ENCODE measurements at places on chromosomes 5 and 9. TPM values are rescaled to one million over a fixed set of nuclear protein-coding genes. Genes with fewer than 3 reads are reported as not detected.

DNA sequence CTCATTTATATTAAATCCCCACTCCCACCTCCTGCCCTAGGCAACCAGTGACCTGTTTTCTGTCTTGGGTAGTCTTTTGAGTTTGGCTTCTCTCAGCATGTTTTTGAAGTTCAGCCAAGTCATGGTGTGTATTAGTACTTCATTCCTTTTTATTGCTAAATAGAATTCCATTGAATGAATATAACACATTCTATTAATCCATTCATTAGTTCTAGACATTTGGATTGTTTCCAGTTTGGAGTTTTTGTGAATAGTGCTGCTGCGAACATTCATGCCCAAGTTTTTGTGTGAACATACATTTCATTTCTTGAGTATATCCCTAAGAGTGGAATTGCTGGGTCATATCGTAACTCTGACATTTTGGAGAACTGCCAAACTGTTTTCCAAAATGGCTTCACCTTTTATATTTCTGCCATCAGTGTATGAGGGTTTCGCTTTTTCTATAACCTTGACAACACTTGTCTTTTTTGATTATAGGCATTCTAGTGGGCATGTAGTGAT lies 2.7 kb downstream of the ZNF346 start:
- H3K4me1 ChIP-seq = peaks cover 36% of the 10 kb centered on the region
- H3K4me3 ChIP-seq = peak overlapping the region; percentile 78
- H3K27ac ChIP-seq = no peak overlapping the region
- H3K27me3 ChIP-seq = no peaks in the 10 kb centered on the region
- peaks cover 15% of the 10 kb centered on the region for H3K36me3 ChIP-seq
- DNase-seq = no peak

- no peak for DNase-seq
- H3K4me1 ChIP-seq = peaks cover 10% of the 10 kb centered on the region
- H3K36me3 ChIP-seq = peaks cover 8% of the 10 kb centered on the region
- H3K27ac ChIP-seq = no peak overlapping the region
These were observed 15.4 kb upstream of the ALDOB start for GRCh38 chr9:101450931-101451330.

DNA sequence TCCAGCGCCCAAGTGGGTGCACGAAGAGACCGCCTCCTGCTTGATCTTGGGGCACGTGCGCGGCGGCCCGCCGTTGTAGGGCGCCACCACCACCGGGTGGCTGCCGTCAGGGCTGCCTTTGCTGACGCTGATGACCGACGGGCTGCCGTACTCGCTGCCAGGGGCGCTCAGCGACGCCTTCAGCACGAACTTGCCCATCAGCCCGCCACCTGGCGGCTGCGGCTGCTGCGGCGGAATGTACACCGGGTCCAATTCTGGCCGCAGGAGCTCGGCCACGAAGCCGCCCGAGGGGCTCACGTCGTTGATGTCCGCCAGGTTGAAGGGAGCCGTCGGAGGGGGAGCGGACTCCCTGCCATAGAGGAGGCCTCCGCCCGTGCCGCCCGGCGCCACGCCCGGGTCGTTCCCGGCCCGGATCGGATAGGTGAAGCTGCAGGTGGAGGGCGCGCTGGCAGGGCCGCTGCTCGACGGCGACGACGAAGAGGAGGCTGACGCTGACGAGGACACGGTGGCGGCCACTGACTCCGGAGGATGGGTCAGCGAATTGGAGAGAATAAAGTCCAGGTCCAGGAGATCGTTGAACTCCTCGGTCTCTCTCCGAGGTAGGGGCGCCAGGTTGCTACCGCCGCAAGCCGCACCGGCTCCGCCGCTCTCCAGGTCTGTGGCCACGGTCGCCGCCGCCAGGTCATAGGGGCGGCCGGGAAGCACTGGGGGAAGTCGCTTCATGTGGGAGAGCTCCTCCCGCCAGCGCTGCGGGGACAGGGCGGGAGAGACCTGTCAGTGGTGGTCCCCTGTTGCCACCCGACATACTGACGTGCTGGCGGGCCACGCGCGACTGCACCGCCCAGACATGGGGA lies 1.8 kb downstream of the KLF4 start:
- peak overlapping the region; percentile 69 for H3K4me3 ChIP-seq
- H3K36me3 ChIP-seq = no peaks in the 10 kb centered on the region
- H3K27me3 ChIP-seq = peaks cover 80% of the 10 kb centered on the region
- peaks cover 24% of the 10 kb centered on the region for H3K4me1 ChIP-seq

RAPGEF6 gene
- total RNA-seq = 22.1 TPM

DNA sequence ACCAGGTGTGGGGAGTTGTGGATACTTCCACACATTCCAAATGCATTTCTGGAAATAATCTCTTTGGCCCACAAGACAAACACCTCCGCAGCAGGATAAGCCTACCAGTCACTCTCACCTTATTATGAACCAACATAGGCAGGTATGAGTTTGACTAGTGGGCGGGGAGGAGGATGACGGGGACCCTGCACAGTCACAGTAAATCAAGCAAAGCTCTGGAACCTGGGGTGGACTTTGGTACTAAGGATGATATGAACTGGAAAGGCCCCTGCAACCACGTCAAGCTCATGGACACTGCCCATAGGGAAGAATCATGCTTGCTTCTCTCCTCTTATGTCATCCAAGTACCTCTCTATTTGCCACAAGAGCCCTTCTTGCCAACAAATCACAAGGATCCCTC lies 259.4 kb downstream of the HSPA4 start:
- H3K4me3 ChIP-seq = no peak overlapping the region
- DNase-seq = no peak
- H3K36me3 ChIP-seq = no peaks in the 10 kb centered on the region

GRCh38 chr9:20604562-20604961 lies 17.7 kb downstream of the MLLT3 start:
- no peak for DNase-seq
- no peak overlapping the region for H3K4me3 ChIP-seq
- no peaks in the 10 kb centered on the region for H3K27me3 ChIP-seq
- H3K36me3 ChIP-seq = no peaks in the 10 kb centered on the region

DNA sequence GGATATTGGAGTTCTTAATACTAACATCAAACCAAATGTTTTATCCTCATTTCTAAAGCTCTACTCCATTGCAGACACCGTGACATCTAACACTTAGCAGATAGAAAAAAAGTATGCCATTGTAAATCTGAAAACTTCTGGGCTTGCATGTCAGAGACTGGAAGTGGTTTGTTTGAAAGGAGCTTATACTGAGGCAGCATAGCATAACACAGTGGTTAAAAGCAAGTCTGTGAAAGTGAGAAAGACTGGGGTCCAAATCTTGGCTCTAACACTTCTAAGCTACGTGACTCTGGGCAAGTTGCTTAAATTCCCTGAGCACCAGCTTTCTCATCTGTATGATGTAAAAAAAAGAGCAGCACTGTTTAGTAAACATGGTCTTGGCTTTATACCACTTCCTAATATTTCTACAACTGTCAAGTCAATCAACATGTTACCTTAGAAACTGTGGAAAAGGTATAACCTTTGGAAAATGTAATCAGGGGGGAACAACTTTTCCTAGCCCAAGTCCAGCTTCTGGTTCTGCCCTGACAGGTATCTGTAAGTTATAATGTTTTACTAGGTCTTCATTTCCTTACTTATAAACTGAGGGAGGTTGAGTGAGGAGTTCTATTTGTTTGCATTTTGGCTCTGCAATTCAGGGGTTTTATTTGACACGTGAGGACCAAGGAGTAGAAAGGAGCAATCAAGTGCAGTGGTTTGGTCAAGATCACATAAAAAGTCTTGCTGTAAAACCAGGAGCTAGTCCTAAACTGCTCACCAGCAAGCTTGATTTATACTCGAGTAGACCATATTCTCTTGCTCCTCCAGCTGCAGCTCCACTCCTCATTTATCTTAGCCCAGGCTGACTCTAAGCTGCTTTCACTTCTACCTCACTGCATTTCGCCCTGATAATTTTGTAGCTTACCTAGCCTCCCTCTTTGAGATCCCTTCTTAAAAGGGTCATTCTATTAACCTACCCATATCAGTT lies 541.0 kb downstream of the RAB3C start:
- no peaks in the 10 kb centered on the region for H3K4me1 ChIP-seq
- DNase-seq = no peak

GRCh38 chr9:70262366-70262765 lies 3.6 kb downstream of the SMC5 start:
- peak overlapping the region; percentile 39 for H3K4me3 ChIP-seq
- no peak overlapping the region for H3K27ac ChIP-seq
- DNase-seq = no peak
- H3K4me1 ChIP-seq = peaks cover 46% of the 10 kb centered on the region
- H3K27me3 ChIP-seq = no peaks in the 10 kb centered on the region

- no peak for DNase-seq
- no peak overlapping the region for H3K27ac ChIP-seq
- H3K27me3 ChIP-seq = no peaks in the 10 kb centered on the region
- H3K4me1 ChIP-seq = no peaks in the 10 kb centered on the region
- H3K4me3 ChIP-seq = no peak overlapping the region
These were observed 192.9 kb upstream of the CCNG1 start for GRCh38 chr5:163244445-163244987.

DNA sequence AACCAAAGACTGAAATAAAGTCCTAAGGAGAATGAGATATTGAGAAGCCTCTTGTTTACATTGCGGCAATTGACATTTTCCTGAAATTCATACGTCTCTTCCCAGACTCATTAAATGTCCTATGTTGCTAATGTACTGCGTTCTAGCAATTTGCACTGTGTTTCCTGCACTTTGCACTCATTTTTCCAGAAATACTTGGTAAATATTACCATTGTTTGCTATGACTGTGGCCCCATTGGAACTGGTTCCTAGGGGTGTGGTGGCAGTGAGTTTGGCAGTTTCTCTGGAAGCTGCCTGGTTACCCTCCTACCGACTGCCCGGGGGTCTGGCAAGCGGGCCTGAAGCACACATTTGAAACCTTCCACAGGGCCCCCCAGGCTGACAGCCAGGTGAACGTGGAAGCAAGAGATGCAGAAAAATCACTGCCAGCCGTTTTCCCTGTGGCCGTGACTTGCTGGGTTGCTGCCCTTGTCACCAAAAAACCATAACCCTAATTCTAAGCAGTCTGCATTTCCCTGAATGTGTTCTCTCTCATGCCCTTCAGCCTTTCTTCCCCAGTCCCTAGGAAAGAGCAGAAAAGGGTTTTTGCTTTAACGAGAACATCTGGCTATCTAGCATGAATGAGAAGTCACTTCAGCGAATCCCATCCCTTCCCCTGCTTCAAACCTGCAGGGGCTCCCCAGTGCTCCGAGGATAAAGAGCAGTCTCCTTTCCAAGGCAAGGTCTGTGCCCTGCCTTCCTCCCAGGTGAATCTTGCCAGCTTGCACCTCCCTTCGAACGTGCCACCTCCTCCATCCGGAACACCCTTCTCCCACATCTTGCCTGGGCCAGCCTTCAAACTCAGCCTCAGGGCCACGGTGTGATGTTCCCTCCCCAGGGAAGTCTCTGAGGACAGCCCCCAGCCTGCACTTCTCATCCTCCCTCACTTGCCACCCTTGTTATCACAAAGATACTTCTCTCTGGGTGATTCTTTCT lies 84.2 kb downstream of the AK8 start:
- no peak overlapping the region for H3K4me3 ChIP-seq
- H3K36me3 ChIP-seq = no peaks in the 10 kb centered on the region
- peaks cover 19% of the 10 kb centered on the region for H3K27me3 ChIP-seq
- H3K4me1 ChIP-seq = peaks cover 5% of the 10 kb centered on the region
- no peak for DNase-seq

- H3K27me3 ChIP-seq = no peaks in the 10 kb centered on the region
- H3K27ac ChIP-seq = no peak overlapping the region
- no peak for DNase-seq
- H3K4me3 ChIP-seq = no peak overlapping the region
- H3K36me3 ChIP-seq = no peaks in the 10 kb centered on the region
These were observed 320.9 kb upstream of the RPS23 start for GRCh38 chr5:82599030-82599429.

DNA sequence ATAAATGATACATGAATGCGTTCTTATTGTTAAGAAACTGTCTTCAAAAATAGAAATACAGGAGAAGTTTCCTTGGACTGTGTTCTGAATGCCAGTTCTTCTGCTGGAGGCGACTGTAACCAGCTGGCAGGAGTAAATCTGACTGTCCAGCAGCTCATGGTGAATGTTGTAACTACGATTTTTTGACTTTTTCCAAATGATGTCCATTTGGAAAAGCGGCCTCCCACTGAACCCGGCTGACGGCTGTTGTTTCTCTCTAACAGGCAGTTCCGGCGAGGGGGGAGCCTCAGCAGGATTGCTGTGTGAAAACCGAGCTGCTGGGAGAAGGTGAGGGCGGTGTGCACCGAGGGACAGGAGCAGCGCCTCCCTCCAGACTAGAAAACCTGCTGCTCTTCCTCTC lies 91.9 kb downstream of the EHMT1 start:
- H3K27ac ChIP-seq = no peak overlapping the region
- H3K36me3 ChIP-seq = peaks cover 32% of the 10 kb centered on the region
- no peaks in the 10 kb centered on the region for H3K27me3 ChIP-seq
- H3K4me3 ChIP-seq = no peak overlapping the region
- H3K4me1 ChIP-seq = peaks cover 14% of the 10 kb centered on the region
- DNase-seq = no peak

MYMK gene
- not detected for total RNA-seq

GRCh38 chr5:179154346-179154990 lies 94.3 kb downstream of the ZNF354C start:
- H3K27ac ChIP-seq = no peak overlapping the region
- peaks cover 16% of the 10 kb centered on the region for H3K4me1 ChIP-seq

GRCh38 chr5:88876714-88877113 lies 6.3 kb downstream of the MEF2C start:
- no peak overlapping the region for H3K27ac ChIP-seq
- H3K27me3 ChIP-seq = peaks cover under 1% of the 10 kb centered on the region
- peaks cover 39% of the 10 kb centered on the region for H3K4me1 ChIP-seq
- no peak overlapping the region for H3K4me3 ChIP-seq
- DNase-seq = no peak
- no peaks in the 10 kb centered on the region for H3K36me3 ChIP-seq

DNA sequence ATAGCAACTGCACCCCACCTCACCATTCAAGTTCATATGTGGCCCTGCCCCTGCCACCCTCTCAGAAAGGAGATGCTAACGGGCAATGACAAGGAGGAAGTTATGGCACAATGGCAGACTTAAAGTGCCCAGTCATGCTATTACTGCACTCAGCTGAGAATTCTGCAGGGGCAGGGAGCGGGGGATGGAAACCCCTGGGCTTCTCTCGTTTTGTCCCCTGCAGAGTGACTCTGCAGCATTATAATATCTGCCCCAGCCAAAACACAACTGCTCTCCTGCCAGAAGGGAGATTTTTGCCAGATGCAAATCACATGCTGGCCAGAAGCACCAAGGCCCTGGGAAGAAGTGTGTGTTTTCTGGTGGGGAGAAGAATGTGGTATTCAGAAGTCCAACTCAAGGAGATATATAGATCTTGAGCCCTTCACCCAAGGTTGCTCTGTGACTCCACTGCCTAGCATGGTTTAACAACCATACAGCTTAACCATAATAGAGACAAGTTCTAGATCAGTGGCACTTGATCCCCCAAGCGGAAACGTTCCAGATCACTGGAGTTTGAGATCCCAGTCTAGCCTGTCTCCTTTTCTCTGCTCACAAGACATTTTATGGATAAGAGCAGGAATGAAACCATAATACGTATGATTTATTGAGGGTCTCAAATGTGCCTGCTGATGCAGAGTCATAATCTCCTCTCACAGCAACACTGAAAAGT lies 207.0 kb upstream of the MAP3K1 start:
- DNase-seq = no peak
- H3K4me3 ChIP-seq = no peak overlapping the region
- H3K36me3 ChIP-seq = peaks cover 4% of the 10 kb centered on the region
- H3K27ac ChIP-seq = no peak overlapping the region
- no peaks in the 10 kb centered on the region for H3K27me3 ChIP-seq

Data from neural crest cell (in vitro differentiated cells).